ENCODE measurements at places on chromosomes 1 and 21. TPM values are rescaled to one million over a fixed set of nuclear protein-coding genes. Genes with fewer than 3 reads are reported as not detected.
A peak's percentile ranks its signal among the peaks of the same experiment; 100 is the strongest.

- H3K36me3 ChIP-seq, result no peaks in the 10 kb centered on the region
- H3K27ac ChIP-seq, result no peak overlapping the region
- no peaks in the 10 kb centered on the region for H3K4me1 ChIP-seq
Measured at GRCh38 chr1:224852901-224853568, 76.4 kb upstream of the DNAH14 start.

The DSCAM gene
- not detected for total RNA-seq

- H3K36me3 ChIP-seq, result no peaks in the 10 kb centered on the region
- no peak for DNase-seq
- peaks cover 3% of the 10 kb centered on the region for H3K4me1 ChIP-seq
- no peak overlapping the region for H3K4me3 ChIP-seq
- peak overlapping the region; percentile 4 for H3K27ac ChIP-seq
- H3K27me3 ChIP-seq, result no peaks in the 10 kb centered on the region
Measured at GRCh38 chr1:71041806-71042205, 5.8 kb downstream of the PTGER3 start.

- no peak overlapping the region for H3K27ac ChIP-seq
- no peaks in the 10 kb centered on the region for H3K27me3 ChIP-seq
- no peaks in the 10 kb centered on the region for H3K36me3 ChIP-seq
- H3K4me3 ChIP-seq, result no peak overlapping the region
- no peak for DNase-seq
- no peaks in the 10 kb centered on the region for H3K4me1 ChIP-seq
Measured at GRCh38 chr1:245332513-245332912, 177.7 kb downstream of the KIF26B start.

- H3K36me3 ChIP-seq, result no peaks in the 10 kb centered on the region
- no peak for DNase-seq
- no peak overlapping the region for H3K4me3 ChIP-seq
Measured at GRCh38 chr1:63924600-63924999, 150.8 kb downstream of the ROR1 start.

GRCh38 chr21:45615145-45615711 is 28.3 kb upstream of the PCBP3 start:
- H3K36me3 ChIP-seq, result no peaks in the 10 kb centered on the region
- no peak for DNase-seq
- no peaks in the 10 kb centered on the region for H3K4me1 ChIP-seq
- no peak overlapping the region for H3K4me3 ChIP-seq
- H3K27me3 ChIP-seq, result no peaks in the 10 kb centered on the region

- H3K4me1 ChIP-seq, result no peaks in the 10 kb centered on the region
- no peak for DNase-seq
- no peak overlapping the region for H3K4me3 ChIP-seq
- H3K36me3 ChIP-seq, result no peaks in the 10 kb centered on the region
Measured at GRCh38 chr21:22791376-22791775, 1793.2 kb downstream of the NCAM2 start.

DNA sequence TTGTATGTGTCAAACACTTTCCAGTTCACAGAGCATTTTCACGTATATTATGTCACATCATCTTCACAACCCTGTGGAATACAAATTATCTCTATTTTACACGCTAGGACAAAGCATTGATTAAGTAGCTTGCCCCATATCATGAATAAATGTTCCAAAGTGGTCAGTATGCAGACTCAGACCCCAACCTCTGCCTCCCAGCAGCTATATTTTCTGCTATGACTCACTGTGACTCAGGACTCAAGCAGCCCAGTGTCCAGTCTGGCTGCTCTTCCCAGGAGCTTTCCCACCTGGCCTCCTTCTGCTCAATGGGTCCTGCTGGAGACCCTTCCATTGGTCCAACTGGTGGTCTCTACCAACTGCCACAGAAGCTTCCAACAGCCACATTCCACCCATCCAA is 56.0 kb upstream of the RAP1A start:
- no peaks in the 10 kb centered on the region for H3K36me3 ChIP-seq
- no peak for DNase-seq
- no peak overlapping the region for H3K27ac ChIP-seq

GRCh38 chr1:24389231-24389678 is 24.3 kb downstream of the STPG1 start:
- H3K27ac ChIP-seq, result no peak overlapping the region
- DNase-seq, result no peak
- no peaks in the 10 kb centered on the region for H3K36me3 ChIP-seq
- H3K4me3 ChIP-seq, result no peak overlapping the region

The HEYL gene
- total RNA-seq, result 45.6 TPM

- H3K27ac ChIP-seq, result no peak overlapping the region
- no peaks in the 10 kb centered on the region for H3K36me3 ChIP-seq
- no peak overlapping the region for H3K4me3 ChIP-seq
- no peak for DNase-seq
Measured at GRCh38 chr21:34635307-34635706, 20.4 kb upstream of the RCAN1 start.

DNA sequence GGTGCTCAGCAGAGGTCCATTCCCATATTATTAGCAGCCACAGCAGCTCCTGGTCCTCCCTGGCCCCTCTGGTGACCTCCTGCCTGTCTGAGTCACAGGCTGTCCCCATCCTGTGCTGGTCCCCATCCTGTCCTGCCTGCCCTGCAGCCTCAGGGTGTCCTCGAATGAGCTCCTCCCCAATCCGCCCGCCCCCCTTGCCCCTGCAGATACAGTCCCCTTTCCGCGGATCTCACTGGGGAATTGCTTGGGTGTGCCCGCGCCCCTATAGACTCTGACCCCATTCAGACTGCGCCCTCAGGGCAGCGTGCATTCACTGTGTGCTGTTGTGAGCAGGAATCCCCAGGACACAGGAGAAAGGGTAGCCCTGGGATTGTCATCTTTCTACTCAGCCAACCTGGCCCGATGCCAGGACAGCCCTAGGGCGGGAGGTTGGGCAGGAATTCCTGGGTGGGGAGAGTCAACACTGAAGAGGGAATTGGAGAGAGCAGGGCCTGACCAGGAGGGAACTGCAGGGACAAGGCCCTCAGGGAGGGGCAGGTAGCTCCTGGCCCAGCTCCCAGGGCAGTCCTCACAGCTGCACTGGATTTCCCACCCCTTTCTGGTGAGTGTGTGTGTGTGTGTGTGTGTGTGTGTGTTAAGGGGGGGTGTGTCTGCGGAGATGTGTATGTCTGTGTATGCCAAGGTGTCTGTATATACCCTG is 1.1 kb upstream of the GUCA2A start:
- no peak overlapping the region for H3K4me3 ChIP-seq
- no peak for DNase-seq
- H3K4me1 ChIP-seq, result no peaks in the 10 kb centered on the region
- no peaks in the 10 kb centered on the region for H3K36me3 ChIP-seq

GRCh38 chr1:52554756-52555155 is 1.9 kb upstream of the TUT4 start:
- no peak overlapping the region for H3K4me3 ChIP-seq
- no peaks in the 10 kb centered on the region for H3K36me3 ChIP-seq
- no peak overlapping the region for H3K27ac ChIP-seq
- H3K4me1 ChIP-seq, result peaks cover 22% of the 10 kb centered on the region
- no peak for DNase-seq
